Dermis microvascular lymphatic vessel endothelial cell (primary cell): ENCODE measurements at places on chromosomes 5 and 9. TPM values are rescaled to one million over a fixed set of nuclear protein-coding genes. Genes with fewer than 3 reads are reported as not detected.

The GPX8 gene
- 6.7 and 12.6 TPM in 2 replicates for total RNA-seq

The CDC25C gene
- total RNA-seq: 2.5 and 6.7 TPM in 2 replicates

The ADAMTS19 gene
- total RNA-seq: not detected in 2 replicates

The NME5 gene
- total RNA-seq: 1.8 and 1.9 TPM in 2 replicates

The IL9 gene
- not detected in 2 replicates for total RNA-seq

GRCh38 chr9:8429768-8430167, 630.2 kb upstream of the DMAC1 start:
- no peak for DNase-seq

- no peak for DNase-seq
These were observed 124.6 kb downstream of the MAST4 start for GRCh38 chr5:66720780-66721179.

GRCh38 chr5:36928947-36929346, 52.4 kb downstream of the NIPBL start:
- peak; percentile 53 for DNase-seq

GRCh38 chr9:5608298-5609225, 20.3 kb upstream of the RIC1 start:
- no peak for DNase-seq

- DNase-seq: no peak
These were observed 623.3 kb downstream of the HINT1 start for GRCh38 chr5:130541617-130542221.

- peak; percentile 21 for DNase-seq
These were observed 33.4 kb downstream of the TJP2 start for GRCh38 chr9:69207503-69207902.

GRCh38 chr9:5357431-5358105, 17.9 kb upstream of the RLN1 start:
- DNase-seq: no peak

DNA sequence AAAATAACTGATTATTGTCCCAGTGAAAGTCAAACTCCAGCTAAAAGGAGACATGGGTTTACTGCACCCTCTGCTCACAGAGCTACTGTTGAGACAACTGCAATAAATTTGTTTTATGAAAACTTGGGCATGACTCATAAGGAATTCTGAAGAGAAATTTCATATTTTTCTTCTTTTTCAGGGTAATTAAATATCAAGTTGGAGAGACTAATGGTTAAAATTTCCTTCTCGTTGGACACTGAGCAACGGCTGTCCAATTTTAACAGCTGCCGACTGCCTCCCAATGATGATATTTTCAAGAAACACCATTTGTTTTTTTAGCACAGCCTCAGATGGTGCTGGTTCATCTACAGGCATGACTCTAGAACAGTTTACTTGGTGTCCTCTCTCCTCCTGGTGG, 259.2 kb upstream of the RGMB start:
- no peak for DNase-seq

- no peak for DNase-seq
These were observed 238.3 kb downstream of the EBF1 start for GRCh38 chr5:158861366-158861765.

DNA sequence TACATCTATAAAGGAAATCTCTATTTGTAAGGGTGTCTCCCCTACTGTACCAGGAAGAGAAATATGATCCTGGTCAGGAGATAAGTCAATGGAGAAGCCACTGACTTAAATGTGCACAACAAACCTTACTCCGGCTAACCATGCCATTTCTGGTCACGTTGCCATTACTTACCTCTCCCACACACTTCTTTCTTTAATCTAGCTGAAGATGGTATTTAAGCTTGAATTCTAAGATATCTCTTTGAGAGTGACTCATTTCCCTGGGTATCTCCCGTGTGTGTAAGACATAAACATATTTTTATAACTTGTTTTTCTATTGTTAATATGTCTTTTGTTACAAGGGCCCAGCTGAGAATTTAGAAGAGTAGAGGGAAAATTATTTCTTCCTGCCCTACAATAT, 296.6 kb downstream of the SEMA5A start:
- no peak for DNase-seq

DNA sequence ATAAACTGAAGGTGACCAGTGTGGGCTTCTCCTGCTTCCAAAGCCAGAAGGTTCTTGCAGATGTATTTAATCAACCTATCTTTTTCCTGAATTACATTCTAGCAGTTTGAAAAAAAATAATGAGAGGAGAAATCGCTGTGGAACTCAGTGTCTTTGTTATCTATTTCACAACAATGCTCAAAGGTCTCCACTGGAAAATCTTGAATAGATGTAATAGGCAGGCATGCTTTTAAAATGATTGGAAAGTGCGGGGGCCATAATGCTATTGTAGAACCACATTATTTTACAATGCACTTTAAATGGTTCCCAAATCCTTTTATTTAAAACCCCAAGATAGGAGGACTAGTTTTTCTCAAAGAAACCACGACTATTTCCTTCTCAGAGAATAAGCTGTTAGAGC, 23.3 kb downstream of the ENC1 start:
- no peak for DNase-seq
